Adipocyte (in vitro differentiated cells): ENCODE measurements at places on chromosomes 1 and 21.

DNA sequence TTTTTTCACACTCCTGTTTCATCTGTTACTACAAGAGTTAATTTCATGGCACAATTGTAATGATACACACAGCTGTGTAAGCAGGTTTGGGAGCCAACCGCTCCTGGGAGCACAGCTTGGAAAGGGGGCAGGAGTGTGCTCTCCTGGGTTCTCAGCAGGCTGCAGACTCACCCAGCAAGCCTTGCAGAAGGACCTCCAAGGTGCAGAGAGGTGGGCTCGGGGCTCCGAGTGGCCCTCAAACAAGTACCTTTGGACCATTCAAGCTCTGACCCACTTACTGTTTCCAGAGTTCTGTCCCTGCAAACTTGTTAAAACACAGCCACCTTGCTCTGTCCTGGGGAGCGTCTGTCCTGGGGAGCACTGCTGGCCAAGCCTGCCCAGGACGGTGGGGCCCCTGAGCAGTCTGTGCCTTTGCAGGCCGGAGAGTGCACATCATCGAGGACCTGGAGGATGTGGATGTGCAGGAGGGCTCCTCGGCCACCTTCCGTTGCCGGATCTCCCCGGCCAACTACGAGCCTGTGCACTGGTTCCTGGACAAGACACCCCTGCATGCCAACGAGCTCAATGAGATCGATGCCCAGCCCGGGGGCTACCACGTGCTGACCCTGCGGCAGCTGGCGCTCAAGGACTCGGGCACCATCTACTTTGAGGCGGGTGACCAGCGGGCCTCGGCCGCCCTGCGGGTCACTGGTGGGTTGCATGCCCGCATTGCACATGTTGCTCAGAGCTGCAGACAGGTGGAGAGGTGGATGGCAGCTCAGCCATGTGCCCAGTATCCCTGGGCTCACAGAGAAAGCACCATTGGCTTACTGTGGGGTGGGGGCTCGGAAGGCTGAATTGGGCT lies 78.0 kb downstream of the OBSCN start:
- no peak for DNase-seq

DNA sequence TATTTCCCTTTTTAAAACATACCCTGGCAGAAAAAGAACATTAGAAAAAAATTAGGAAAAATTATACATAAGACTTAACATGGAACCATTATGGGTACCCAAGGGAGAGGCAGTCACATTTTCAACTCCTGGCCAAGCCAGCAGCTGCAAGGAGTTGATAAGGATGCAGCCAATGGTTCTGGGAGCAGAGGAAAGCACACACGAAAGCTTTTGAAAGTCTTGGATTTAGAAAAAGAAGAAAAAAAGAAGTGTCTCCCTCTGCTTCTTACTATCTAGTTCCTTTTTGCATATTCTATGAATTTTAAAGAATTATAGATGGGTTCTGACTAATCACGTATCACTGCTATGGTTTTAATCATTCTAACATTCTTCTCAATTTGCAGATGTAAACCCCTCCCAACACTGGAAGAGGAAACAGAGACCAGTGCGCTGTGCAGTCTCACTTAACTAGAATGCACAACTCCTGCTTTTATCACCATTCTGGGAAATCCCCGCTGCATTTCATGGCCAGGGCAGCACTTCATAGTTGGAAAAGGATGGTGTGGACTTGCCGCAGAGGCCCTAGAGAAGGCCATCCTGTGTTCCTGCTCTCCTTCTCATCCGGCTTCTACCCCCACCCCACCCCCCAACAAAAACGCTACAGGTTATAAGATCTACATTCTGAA lies 2.7 kb upstream of the CD58 start:
- no peak for DNase-seq

GRCh38 chr21:46667741-46668380 lies 32.4 kb downstream of the PRMT2 start:
- DNase-seq = peak; percentile 64

- DNase-seq = no peak
Observed at GRCh38 chr21:43921979-43922945, 57.2 kb downstream of the AGPAT3 start.

DNA sequence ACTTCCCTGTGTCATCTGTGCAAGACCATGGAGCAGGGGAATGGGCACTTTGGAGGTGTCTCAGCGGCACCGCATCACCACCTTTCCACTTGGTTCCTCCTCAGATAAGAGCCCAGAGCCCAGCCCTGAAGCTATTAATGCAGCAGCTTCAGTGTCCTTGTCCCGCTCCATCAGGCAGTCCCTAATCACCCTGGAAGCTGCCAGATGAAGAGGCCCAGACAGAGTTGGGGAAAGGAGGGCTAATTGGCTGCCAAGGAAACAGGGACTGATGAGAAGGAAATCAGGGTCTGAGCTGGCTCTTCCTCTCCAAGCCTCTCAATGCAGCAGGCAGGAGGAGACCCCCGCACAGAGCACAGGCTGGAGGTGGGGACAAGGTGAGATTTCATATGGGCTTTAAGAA lies 83.1 kb upstream of the KLHDC7A start:
- no peak for DNase-seq

DNA sequence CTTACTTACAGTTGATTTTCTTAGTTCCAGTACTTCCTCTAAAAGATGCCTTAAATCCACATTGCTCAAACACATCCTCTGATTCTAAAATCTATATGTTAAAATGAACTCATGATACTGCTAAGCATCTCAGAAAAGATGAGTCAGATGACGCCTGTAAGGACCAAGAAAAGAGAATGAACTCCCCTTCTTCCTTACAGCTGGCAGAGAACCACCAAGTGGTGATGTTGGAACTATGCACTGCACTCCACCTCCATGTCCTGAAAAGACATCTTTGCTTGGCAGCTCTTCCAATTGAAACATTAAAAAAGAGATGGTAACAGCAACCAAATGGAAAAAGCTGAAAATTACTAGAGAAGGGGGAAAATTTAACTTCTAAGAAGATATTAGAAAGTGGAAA lies 648.8 kb downstream of the PTPRC start:
- no peak for DNase-seq

DNA sequence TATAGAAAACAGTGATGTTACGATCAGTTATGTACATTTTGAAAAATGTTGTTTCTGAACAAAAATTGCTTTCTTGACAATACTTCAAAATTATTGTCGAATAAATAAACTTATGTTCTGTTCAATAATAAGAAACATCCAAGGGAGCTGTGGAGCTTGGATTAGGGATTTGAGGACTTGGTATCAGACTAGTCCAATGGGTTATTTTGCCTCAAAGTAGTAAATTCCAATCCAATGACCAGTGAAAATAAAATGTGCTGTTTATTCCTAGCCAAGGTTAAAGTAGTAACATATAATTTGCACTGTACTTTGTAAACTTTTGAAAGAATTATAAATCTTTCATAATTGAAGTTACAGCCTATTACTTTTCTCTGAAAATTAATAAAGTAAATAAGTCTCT lies 79.1 kb upstream of the IVNS1ABP start:
- peak; percentile 35 for DNase-seq

- no peak for DNase-seq
Observed at GRCh38 chr1:31761883-31762282, 2.3 kb downstream of the ADGRB2 start.

DNA sequence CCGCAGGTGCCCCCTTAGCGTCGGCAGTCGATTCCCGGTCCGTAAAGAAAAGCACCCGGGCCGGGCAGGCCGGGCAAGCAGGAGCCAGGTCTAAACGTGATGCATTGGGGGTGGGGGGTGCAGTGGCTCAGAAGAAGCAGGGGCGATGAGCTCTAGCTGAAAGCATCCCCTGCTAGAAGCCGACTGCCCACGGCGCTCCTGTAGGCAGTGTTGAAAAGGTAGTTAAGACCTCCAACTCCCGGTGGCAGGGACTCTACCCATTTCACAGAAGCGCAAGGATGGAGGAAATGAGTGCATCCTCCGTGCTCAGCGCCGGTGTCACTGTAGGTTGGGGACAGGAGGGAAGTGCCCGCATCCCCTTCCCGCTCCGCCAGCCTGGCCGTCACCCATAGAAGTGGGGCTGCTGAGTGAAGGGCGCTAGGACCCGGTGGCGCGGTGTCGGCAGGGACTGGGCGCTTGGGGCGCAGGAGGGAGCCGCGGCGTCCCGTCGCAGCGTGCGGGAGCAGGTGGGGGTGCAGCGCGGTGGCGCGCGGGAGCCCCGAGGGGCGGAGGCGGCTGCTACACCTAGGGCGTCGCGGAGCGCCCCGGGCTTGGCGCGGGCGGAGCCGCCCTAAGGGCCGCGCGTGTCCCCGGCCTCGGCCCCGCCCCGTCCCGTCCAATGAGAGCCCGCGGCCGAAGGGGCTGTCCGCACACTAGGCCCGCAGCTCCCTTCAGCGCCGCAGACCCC lies at the start of gene WNT2B:
WNT2B (plus strand) TSS at position 688 of the 727 bp plus-strand sequence. CDS start 298 bp downstream, outside the sequence.
- peak; percentile 59 for DNase-seq

GRCh38 chr1:17507915-17508314 lies 31.6 kb upstream of the ARHGEF10L start:
- no peak for DNase-seq

DNA sequence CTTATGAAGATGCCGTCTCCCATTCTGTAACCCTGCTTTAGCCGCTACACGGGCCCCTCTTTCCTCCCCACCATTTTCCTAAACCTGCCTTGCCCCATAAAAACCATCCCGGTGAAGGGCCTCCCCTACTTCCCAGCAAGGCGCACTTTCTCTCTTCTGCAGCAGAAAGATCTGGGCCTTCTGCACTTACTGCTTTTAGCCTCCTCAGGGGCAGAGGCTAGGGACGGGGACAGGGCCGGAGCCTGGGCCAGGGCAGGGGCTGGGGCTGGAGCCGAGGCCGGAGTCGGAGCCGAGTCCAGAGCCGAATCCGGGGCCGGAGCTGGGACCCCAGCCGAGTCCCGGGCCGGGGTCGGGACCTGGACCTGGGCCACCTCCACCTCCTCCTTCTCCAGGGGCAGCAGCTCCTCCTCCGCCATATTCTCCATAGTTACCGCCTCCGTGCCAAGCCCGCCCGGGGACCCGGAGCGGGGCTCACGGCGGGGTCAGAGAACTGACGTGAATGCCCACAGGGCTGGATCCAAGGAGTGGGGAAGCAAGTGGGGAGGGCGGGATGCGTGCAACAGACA lies 382 bp downstream of the TRMT1L start:
- no peak for DNase-seq

DNA sequence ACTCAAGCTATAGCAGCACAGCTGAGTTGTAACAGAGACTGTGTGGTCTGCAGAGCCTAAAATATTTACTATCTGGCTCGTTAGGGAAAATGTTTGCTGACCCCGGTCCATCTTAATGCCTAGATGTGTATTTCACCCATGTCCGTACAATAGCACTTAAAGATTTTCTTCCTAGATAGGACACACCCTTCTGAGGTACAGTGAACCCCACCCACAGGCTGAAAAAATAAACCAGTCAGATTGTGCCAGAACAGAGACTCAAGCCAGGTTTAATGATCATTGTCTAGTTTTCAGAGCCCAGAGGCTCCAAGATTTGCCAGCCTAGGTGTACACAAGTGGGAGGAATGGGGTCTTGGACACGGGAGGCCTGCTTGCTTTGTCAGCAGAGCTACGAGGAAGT lies 5.6 kb downstream of the AMIGO1 start:
- no peak for DNase-seq

- DNase-seq = no peak
Observed at GRCh38 chr1:170436928-170437327, 95.0 kb upstream of the GORAB start.

DNA sequence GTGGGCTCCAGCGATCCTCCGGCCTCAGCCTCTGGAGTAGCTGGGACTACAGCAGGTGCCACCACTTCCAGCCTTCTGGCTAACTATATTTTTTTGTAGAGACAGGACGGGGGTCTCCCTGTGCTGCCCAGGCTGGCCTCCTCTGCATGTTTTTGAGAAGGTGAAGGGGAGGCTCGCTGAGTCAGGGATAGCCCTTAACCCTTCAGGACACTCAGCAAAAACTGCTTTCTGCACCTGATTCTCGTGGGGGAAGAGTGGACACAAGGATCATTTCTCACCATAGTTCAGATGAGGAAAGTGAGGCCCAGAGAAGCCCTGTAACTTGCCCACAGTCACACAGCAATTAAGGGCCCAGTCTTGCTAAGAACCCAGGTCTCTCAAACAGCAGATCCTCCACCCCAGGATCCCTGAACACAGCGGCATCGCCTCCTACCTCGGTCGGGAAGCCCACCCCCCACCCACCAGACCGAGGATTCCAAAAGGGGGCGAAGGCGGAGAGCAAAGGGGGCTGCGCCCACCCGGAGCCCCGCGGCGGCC lies 1.3 kb downstream of the FGR start:
- DNase-seq = no peak

DNA sequence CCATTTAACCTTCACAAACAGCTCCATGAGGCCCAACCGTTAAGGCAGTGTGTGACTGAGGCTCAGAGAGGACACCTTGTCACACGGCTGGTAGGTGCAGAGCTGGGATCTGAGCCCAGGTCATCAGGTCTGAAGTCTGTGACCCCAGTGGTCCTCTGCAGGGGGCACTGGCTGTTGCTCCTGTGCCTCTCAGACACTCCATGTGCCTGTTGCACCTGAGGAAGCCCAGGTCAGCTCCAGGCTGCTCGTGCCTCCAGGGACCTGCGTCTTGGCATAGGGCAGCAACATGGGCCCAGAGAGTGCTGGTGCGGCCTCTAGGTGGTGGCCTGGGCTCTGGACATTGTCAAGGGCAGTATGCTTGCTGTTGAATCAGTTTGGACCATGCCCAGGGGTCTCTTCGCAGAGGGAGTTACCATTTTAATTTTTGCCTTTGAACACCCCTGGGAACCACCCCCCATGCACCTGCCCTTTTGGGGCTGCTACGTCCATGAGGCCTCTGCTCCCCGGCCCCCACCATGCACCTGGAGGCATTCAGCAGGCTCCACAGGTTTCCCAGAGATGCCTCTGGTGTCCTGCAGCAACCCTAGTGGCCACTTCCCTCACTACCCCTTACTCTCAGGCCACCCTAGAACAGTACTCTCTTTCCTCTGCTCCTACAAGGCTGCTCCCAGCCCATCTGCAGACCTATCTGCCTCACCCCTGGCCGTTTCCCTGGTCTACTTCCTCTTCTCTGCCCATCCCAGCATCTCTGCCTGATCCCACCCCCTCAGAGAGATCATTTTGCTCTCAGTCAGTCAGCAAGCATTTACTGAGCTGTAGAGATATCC lies 25.2 kb upstream of the EPS8L3 start:
- DNase-seq = peak; percentile 39

- peak; percentile 97 for DNase-seq
Observed at GRCh38 chr1:184622136-184622823, 132.4 kb downstream of the EDEM3 start.

GRCh38 chr1:37131281-37131680 lies 97.0 kb upstream of the GRIK3 start:
- no peak for DNase-seq

DNA sequence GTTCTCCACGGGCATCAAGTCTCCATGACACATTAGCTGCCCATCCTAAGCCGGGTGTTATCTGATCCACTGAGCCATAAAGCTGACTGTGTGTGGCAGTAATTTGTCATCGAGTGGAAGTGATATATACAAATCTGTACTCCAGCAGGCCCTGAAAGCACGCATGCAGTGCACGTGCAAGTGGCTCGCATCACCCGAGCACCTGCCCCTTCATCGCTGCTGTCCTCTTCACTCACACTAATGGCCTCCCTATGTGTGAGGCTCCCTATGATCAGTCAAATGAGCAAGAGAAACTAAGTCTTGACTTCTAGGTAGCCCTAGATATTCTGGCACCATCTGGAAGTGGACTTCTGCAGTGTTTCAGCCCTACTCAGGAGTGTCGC lies 248.6 kb downstream of the MATN1 start:
- no peak for DNase-seq

- DNase-seq = no peak
Observed at GRCh38 chr1:54112705-54113368, 40.0 kb downstream of the CDCP2 start.
